ENCODE measurements at places on chromosomes 12 and 14.

DNA sequence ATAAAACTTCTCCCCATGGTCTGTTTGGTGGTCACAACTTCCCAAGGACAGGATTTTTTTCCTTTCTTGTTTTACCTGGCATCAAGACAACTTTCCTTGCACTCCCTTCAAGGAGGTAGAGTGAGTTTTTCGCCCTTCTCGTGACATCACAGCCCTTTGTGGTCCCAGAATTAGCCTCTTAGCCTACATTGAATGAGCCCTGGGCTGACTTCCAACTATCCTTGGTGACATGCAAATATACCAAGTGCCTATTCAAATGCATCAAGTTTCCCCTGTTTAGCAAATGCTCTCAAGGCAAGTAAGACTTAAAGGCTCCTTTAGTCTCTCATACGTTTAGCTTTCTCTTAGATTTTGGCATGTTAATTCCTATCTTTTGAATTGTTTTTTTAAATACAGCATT, 36.6 kb downstream of the TC2N start:
- no peak for DNase-seq

DNA sequence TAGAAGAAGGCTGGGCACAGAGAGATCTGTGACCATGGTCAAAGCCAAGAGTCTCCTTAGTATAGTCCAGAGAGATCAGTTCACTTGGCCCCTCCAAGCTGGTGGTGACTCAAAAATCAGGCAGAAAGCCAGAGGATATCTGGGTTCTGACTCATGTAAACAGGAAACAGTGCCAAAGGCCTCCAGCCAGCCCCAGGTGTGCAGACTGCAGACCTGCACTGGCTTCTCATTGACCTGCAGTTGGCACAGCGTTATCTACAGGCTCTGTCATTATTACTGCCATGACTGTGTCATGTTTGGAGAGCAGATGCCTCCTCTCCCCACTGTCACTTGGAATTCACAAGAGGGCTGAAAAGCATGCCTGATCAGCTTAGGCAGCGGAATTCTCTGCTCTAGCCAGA, 295.7 kb upstream of the PRKD1 start:
- no peak for DNase-seq

DNA sequence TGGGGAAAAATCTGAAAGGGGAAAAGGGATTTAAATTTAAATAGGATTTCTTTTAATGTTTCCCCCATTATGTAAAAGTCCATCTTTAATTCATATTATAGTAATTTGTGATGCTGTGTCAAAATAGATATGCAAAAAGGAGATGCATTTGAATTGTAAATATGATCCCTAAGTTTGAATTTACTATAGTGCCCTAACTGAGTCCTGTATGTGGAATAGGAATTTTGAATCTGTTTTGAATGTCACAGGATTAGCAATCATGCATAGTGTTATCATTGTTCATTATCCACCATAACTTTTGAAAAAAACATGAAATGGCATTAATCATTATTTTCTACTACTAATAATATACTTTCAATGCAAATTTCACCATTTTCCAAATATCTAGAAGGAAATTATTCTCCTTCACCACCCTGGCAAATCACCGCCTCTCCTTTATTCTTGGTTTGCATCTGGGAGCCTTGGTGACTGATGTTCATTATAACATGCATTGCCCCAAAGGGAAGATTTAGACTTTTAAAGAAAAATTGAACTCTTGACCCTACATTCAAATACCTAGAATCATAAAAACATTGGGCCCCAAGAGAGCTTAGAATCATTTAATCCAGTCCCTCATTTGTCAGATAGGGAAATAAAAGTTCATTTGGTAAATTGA, 341.5 kb upstream of the TMPO start:
- DNase-seq: no peak

DNA sequence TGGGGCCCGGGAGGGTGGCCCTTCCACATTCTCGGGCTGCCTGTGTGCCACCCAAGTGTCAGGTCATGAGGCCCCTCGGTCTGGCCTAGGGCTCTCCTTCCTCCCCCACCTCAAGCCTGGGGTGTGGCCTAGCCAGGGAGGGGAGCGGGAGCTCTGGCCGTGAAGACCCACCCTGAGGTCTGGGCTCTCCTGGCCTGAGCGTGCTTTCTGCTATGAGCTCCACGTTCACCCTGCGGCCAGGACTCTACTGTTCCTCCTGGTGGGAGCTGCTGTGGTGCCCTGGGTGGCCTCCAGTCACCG, 12.0 kb downstream of the PACS2 start:
- DNase-seq: no peak

GRCh38 chr12:46910830-46911229, 85.0 kb upstream of the SLC38A4 start:
- DNase-seq: no peak

DNA sequence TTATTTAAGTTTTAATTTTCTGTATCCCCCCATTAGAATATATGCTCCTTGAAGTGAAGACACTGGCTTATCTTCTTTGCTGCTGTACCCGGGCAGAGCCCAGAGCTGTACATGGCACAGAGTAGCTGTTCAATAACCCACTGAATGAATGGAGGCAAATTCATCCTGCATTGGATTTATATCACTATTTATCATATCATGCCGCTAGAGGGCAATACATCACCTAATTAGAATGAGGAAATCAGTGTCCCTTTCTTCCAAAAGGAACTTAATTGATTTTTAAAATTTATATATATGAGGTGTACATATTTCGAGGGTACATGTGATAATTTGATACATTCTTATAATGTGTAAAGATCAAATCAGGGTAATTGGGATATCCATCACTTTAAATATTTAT, 89.2 kb upstream of the TMEM260 start:
- DNase-seq: no peak

DNA sequence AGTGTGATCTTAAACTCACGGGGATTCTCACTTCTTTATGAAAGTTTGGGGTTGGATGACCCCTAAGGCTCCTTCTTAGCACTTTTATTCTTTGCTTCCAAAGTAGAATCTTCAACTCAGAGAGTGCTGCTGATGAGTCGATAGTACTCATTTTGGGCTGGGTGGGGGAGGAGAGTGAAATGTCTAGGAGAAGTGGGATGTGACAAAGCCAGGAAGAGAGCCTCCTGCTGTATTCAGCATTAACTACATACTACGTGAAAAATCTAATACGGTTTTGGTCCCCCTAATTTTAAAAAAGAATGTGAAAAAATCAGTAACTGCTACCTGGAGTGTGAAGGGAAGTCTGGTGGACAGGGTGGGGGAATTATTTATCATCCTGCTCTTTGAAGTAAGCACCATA, 148.3 kb downstream of the SAMD4A start:
- no peak for DNase-seq

DNA sequence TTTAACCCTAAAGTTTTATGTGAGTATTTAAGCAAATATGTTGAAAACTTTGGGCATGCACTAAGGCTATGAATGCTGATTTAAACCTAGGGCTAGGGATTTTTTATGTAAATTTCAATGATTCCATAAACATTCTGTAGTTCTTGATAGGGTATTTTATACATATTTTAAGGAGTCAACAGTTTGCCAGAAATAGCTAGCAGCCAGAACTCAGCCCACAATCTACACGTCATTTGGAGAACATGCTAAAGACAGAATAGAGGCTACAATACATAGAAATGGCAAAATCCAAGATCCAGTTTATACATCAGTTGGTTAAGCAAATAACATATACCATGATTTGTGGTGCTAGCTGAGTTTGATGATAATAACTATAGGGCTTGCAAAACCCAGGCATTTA, 184.7 kb downstream of the TMEM117 start:
- no peak for DNase-seq

DNA sequence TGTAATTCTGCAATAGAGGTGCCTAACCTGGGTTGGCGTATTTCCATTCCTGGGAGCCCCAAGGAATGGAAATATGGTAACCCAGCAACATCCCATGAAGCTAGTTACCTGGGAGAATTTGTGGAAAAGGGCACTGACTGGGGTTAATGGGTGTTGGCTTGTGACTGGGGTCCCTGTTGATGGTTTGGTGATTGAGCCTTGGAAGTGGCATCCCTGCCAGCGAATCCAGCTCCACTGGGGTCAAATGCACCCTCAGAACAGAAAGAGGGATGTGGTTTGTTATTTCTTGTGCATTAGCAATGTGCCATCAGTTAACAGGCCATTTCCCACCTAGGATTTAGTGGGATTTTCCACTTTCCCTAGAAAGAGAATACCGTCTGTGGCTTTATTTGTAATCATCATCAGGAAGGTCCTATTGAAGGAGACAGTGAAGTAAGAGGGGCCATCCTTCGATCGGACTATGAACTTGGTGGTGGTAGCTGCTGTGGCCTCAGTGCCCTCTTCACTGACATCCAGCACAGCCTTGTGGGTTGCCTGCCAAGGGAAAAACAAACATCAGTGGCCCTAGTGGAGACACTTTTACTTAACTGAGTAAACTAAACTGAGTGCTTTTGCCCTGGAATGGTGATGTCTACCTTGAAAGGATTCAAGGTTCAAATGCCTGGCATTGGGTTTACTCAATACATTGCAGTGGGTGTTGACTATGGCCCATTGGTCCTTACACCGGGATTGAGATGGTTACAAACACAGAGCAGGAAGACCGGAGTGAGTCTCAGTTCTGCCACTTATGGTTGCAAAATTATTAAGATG, 10.4 kb upstream of the SERPINA11 start:
- no peak for DNase-seq

GRCh38 chr14:50212726-50213125, 18.7 kb downstream of the SOS2 start:
- DNase-seq: no peak

DNA sequence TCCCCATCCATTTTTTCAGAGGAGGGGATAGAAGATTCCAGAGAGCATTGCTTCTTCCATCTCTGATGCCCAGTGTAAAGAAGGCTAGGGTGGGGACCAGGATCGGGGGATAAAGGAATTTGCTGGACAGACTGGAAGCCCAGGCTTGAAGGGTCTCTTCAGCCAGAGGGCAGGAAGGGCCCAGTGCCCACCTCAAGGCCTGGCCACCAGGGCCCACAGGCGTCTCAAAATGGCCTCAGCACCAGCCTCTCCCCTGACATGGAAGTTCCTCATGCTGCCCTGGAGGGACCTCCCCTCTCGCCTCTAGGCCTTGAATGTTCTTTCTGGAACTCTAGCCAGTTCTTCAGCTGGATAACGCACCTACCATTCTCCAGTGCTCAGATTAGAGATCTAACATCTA, 2.8 kb downstream of the RPS6KL1 start:
- no peak for DNase-seq

- no peak for DNase-seq
These were observed 134.7 kb downstream of the FGD4 start for GRCh38 chr12:32533971-32534590.

- no peak for DNase-seq
These were observed 42.1 kb upstream of the SOCS2 start for GRCh38 chr12:93530358-93530757.

Data from GM18507 (cell line).